ENCODE measurements at places on chromosomes 4 and X.

GRCh38 chr4:148007314-148007760 is 275.4 kb downstream of the ARHGAP10 start:
- DNase-seq, result no peak

DNA sequence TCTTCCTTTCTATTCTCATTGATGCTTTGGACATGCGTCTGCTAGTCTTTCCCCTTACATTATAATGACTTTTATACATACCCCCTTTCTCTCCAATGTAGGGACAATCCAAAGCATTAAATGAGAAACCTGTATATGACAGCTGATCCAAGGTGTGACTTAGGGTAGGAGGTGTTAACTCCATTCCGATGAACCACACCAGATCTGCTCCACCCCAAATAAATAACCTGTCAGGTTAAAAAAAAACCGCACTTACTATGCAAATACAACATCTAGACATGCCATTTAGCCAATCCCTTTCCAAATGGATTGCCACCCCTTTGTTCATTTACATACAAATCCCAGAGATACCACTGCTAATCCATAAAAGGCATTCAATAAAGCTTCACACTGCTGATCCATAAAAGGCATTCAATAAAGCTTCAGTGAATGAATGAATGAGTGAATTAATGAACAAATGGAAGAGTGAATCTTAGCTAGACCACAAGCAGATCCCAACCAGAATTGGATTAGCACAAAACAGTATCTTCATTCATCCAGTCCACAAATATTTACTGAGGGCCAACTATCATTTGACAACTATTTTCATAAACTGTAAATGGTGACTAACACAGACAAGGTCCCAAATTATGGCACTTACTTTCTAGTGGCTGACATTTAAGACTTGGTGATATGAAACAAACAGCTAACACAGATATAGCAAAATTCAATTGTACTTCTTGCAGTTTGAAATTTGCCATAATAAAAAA is 158.9 kb upstream of the MAP3K15 start:
- DNase-seq, result no peak

GRCh38 chr4:86670298-86670697 is 76.2 kb downstream of the PTPN13 start:
- no peak for DNase-seq

DNA sequence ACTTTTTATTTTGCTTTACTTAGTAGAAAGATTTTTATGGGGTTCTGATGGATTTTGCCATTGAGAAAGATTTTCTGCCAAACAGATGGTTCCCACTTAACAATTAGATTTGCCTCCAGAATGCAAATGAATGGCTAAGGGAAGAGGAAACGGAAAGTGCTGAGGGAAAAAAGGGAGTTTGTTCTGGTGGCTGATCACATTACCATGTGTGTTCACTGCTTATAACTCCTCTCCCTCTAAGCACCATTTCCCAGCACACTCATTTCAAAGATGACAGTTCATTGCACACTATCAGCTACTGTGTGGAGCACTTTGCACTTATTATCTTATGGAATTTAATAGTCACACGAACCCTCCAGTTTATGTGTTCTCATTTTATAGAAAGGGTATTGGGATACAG is 68.0 kb upstream of the GRID2 start:
- no peak for DNase-seq

- no peak for DNase-seq
Observed at GRCh38 chrX:7139202-7140081, 8.1 kb upstream of the STS start.

DNA sequence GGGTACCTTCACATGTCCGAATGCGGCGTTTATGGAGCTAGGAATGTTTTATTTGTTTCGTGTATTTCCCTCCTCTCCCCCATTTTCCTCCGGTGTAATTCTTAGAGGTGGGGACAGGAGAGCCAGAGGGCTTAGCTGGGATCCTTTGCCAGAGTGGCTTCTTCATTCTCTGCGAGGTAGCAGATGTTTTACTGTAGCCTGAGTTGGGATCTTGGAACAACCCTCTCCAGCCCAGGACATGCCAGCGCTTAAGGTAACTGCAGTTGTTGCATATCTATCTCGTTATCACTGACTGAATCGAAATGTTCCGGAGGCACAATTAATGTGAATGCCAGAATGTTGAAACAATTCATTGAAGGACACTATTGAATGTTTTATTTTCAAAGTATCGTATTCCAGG is 59.0 kb upstream of the DYNLT3 start:
- no peak for DNase-seq

- DNase-seq, result no peak
Observed at GRCh38 chr4:26199596-26199995, 121.2 kb upstream of the RBPJ start.

- DNase-seq, result no peak
Observed at GRCh38 chr4:651884-652642, 22.0 kb downstream of the ATP5ME start.

GRCh38 chrX:9273744-9274143 is 191.1 kb upstream of the TBL1X start:
- no peak for DNase-seq

- no peak for DNase-seq
Observed at GRCh38 chrX:153773218-153773611, 7.6 kb upstream of the SRPK3 start.

DNA sequence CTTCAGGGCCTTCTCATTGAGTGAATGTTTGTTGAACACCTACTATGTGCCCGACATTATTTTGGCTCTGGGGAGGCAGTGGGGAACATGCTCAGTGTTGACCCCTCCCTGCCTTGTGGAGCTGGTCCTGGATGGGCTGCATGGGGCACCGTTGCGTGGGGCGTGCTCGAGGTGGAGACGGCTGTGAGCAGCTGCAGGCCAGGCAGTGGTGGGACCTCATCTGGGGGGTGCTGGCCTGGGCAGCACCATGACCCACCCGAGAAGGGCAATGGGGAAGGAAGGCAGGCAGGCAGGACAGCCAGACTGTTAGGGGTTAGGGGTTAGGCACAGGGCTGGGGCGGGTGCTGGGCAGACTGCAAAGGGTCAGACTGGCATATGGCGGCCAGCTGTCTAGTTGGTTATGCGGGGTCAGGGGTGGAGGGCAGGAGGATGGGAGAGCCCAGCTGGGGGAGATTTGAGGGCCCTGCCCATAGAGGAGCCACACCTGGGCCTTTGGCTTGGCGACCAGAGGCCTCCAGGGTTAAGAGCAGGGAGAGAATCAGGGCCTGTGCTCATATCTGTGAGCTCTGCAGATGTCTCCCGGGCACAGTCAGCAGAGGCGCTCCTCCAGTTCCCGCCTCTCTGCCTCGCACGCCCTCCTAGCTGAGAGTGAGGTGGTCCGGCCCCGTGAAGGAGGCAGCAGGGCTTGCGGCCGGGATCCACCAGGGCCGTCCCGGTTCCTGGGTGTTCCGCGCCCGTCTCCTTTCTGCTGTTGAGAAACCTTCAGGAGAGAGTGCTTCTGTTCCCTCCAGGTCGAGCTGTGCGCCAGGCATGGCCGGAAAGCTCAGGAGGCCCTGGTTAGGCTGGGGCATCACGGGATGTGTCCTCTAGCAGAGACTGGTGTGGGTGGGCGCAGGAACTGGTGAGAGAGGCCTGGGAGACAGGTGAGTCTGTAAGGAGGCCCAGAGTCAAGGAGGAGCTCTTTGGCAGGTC is 73.3 kb downstream of the RGS12 start:
- no peak for DNase-seq

DNA sequence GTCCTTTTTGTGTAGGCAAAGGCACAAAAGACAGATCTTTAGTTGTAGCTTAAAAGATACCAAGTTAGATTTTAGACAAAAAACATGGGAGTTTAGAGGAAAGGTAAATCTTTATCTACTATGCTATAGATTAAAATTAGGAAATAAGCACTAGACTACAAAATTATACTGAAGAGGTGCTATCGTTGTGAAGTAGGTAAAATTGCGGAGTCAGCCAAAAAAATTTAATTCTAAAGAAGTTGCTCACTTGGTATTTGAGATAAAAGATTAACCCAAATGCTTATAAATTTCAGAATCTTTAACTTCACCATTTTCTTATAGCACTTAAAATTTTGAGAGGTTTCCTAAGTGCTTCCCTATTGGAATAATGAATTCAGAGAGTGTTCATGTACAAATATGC is 604.1 kb downstream of the GRXCR1 start:
- no peak for DNase-seq

GRCh38 chr4:78584863-78585547 is 33.4 kb downstream of the ANXA3 start:
- no peak for DNase-seq

GRCh38 chr4:56195025-56195424 is 192.3 kb downstream of the AASDH start:
- no peak for DNase-seq

GRCh38 chrX:51803833-51804232 is 60.6 kb downstream of the GSPT2 start:
- no peak for DNase-seq

- DNase-seq, result no peak
Observed at GRCh38 chr4:168739886-168740285, 243.0 kb downstream of the PALLD start.

DNA sequence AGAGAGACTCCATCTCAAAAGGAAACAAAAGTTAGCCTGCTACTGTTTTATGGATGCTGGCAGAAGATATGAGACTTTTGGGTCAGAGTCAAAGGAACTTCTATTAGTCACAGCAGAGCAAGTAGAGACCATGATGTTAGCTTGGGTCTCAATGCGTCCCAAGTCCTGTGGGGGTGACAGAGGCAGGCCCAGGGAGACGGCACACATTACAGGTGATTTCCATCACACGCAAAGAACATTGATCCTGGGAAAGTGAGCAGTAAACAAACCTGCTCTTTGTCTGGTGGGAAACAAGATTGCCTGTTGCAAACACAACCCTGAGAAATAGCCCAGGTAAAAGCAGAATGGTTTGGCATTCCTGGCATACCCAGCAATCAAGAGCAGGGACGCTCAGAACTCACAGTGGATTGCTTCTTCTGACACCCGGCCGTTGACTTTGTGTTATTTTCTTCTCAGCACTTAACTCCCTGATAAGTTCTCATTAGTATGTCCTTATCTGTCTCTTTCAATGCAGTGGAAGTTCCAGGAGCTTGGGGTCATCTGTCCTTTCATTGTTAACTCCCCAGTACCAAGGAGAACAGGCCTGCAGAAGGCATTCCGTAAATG is 51.2 kb upstream of the LGI2 start:
- no peak for DNase-seq

DNA sequence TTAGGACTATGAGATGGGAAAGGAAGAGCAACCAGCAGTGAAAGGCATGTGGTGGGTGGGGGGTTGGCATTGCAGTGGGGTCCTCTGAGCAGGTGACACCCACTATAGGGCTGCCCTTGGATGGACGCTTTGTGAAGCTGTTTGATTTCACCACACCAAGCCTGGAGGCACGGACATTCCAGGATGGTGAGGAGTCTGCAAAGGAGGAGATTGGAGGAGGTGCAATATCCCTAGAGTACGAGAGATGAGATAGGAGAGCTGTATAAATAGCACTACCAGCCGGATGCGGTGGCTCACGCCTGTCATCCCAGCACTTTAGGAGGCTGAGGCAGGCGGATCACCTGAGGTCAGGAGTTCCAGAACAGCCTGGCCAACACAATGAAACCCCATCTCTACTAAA is 42.3 kb downstream of the SHOX start:
- no peak for DNase-seq

- DNase-seq, result peak; percentile 76
Observed at GRCh38 chrX:57121162-57121755, at the start of gene SPIN2B. TSS of gene SPIN2B (minus strand) at chrX:57121548.

GRCh38 chr4:176393306-176394013 is 73.7 kb downstream of the SPCS3 start:
- no peak for DNase-seq

DNA sequence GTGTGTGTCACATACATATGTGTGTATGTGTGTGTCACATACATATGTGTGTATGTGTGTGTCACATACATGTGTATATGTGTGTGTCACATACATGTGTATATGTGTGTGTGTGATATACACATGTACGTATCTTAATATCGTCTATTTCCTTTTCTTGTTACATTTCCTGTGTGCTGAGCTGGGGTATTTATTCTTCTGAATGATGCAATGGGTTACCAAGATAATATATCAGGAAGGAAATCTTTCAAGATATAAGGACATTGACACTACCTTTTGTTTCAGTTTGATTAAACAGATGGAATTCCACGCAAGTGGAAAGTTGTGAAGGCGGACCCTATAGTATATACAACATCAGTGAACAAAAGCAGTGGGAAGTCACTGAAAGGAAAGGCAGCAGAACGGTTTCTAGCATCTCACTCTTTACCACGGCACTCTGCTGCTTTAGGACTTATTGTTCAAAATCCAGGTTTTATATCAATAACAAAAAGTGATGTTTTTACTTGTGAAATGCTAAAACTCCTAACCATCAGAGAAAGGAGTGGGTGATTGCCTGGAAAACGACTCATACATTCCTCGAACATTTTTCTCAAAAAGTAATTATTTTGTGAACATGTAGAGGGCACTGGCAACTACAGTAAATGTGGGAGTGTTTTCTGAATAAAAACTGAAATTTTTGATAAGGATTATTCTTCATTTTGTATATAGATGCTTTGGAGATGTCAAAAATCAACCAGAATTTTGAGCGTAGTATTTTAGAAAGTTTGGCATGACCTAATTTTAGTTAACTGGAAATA is 43.1 kb upstream of the IL21 start:
- DNase-seq, result no peak
